ENCODE measurements at places on chromosomes 6 and 20.

GRCh38 chr20:8375898-8376297 lies 243.8 kb downstream of the PLCB1 start:
- DNase-seq: no peak

GRCh38 chr20:19993958-19994669 lies 23.0 kb upstream of the NAA20 start:
- no peak for DNase-seq

DNA sequence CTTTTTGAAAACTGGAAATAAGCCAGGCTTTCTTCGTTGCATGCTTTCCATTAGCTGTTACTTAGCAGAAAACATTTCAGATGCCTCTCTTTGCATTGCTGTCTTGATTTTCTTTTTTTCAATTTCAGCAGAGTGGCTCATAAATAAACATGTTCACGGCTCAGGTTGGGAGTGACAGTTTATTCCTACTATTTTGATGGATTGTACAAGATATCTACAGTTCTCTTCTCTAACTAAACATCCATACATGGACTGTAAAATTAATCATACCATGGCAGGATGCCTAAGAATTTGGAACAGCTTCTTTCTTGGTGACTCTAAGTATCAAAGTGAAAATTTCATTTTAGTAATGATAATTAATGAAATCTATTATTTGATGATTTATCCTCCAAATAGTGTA lies 130.5 kb upstream of the EPHA7 start:
- DNase-seq: no peak

DNA sequence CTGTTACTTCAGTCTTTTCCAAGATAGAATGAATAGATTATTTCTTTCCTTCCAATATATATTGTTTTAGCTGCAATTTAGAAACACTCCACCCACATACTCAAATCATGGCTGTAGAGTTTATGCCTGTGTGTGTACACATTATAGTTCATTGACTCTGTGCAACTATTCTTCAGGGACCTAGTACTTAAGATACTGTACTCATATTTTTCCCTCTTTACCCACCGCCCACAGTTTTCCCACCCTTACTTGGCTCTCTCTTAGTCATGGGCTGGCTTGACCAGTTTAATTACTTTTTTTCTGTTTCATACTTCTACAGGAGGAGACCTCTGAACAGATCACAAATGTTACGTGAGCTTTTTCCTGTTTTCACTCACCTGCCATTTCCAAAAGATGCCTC lies 30.4 kb downstream of the C6orf89 start:
- no peak for DNase-seq

DNA sequence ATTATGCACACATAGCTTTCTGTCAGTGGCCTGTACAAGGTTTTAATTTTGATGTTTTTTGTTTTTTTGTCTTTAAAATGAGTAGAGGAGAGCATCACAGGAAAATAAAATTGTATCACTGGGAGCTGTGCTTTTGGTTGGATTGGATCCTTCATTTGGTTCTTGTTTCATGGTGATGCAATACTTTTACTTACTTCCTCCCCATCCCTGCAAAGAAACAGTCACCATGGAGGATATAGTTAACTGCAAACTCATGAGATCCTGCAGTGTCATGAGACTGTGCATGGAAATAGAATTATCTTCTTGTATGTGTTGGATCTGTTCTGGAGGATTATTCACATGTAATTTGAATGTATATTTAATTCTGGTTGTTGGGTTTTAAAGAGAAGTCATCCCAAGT lies 122.3 kb downstream of the JARID2 start:
- DNase-seq: no peak

- no peak for DNase-seq
Measured at GRCh38 chr6:68226460-68226859, 408.6 kb upstream of the ADGRB3 start.

- no peak for DNase-seq
Measured at GRCh38 chr20:5474646-5475550, 158.1 kb upstream of the PROKR2 start.

DNA sequence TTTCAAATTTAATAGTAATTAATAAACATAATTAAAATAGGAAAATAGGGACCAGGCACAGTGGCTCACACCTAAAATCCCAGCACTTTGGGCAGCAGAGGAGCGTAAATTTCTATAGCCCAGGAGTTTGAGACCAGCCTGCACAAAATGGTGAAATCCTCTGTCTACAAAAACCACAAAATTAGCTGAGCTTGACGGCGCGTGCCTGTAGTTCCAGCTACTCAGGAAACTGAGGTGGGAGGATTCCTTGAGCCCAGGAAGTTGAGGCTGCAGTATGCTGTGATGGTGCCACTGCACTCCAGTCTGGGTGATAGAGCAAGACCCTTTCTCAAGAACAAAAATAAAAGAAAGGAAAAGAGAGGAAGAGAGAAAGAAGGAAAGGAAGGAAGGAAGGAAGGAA lies 1387.0 kb upstream of the ADGRB3 start:
- DNase-seq: no peak

DNA sequence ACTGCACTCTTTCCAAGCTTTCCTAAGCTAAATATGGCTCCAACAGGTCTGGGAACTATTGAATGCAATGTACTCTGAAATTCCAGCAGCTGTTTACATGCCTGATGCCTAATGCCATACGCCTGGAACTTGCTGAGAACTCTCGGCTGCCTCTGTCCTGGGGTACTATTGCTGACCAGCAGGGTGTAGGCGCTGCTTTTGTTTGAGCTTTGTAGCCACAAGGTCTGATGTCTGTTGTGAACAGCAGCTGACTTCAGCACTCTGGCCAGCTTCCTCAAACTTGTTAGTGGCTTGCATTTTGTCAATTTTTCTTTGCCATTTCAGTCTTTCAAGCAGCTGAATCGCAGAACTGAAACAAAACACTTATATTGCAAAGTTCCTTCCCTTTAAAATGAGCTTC lies 26.7 kb downstream of the SAYSD1 start:
- DNase-seq: no peak

DNA sequence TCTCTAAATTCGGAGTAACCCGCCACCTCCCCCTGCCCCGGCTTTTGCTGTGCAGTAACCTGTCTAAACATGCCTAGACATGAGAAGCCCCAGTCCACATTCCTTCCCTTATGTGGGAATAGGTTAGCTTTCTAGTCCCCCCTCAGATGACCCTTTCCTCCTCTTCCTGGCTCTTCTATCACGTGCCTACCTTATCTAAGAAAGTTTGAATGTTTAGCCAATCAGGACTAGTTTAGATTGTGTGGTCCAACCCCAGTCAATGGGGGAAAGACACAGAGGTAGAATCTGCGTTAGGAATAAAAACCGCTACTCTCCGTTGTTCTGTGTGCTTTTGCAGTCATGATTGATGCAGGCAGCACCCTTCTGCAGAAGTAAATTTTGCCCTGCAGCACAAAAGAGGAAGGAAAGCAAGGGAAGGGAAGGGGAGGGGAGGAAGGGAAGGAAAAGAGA lies 69.0 kb upstream of the CD93 start:
- no peak for DNase-seq

DNA sequence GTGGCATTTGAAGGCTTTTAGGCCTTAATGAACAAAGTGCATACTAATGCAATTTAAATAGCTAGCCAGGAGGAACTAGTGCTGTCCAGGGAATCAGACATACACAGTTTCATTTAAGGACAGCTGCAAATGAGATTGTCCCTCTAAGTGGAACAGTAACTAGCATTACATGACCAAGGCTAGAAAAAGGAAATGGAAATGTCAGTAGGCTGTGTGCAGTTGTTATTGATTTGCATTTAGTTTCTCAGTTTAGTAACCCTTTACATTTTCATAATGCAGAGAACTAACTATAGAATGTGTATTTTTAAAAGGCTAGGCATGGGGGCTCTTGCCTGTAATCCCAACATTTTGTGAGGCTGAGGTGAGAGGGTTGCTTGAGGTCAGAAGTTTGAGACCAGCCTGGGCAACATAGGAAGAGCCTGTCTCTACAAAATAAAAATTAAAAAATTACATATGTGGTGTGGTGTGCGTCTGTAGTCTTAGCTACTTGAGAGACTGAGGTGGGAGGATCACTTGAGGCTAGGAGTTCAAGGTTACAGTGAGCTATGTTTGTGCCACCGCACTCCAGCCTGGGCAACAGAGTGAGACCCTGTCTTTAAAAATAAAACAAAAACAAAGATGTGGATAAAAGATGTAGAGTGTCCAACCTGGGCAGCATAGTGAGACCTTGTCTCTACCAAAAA lies 468.0 kb downstream of the UTRN start:
- DNase-seq: no peak

GRCh38 chr6:321536-322258 lies 29.4 kb downstream of the DUSP22 start:
- DNase-seq: no peak

GRCh38 chr20:34449674-34450592 lies 66.3 kb upstream of the DYNLRB1 start:
- DNase-seq: no peak

DNA sequence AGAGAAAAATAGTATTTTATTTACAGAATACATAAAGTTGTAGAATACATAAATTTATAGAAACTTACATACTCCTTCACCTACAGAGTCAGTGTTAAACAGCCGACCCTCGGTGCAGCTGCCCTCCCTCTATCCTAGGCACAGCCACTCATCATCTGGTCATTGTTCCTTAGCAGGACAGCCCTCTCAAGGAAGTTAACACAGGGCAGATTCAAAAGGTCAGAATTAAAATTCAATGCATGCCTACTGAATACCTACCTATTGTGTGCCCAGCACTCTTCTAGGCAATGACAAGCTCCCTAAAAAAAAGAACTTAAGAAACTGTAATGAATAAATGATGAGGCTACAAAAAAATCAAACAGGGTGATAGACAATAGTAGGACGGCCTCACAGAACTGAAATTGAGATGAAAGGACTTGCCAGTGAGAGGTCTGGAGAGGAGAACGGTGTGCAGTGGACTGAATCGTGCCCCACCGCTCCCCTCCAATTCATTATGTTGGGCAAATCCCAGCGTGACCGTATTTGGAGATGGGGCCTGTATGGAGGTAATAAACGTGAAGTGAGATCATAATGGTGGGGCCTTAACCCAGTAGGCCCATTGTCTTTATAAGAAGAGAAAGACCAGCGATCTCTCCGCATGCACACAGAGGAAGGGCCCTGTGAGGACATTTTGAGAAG lies 326.0 kb downstream of the PACRG start:
- no peak for DNase-seq

DNA sequence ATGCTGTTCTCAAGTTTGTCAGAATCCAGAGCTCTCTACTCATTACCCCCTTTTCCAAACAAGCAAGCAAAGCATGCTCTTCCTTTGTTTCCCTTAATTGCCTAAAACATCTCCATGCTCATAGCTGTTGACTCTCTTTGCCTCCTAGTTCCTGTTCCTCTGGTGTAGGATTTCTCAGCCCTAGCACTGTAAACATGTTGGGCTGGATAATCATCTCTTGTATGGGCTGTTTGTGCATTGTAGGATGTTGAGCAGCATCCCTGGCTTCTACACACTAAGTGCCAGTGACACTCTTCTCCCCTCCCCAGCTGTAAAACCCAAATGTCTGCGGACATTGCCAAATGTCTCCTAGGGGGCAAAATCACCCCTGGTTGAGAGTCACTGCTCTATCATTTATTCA lies 14.0 kb downstream of the PPARD start:
- DNase-seq: no peak

GRCh38 chr20:10789386-10789785 lies 115.6 kb upstream of the JAG1 start:
- no peak for DNase-seq

- no peak for DNase-seq
Measured at GRCh38 chr6:107511511-107511993, 21.6 kb downstream of the SOBP start.

DNA sequence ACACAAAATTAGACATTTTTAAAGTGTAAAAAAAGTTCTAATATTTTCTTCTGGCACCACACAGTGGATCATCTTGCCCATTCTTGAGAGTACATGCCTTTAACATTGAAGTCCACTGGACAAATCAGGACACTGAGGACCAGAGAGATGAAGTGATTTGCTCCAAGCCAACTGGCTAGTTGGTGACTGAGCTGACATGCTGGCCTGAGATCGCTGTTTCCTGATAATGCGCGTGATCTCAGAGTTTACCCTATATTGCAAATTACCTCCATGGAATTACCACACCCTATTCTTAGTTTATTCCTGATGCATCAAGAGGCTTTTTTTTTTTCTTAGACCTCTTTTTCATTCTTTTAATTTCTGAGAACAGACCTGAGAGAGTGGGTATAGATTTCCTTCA lies 432.8 kb downstream of the CD83 start:
- no peak for DNase-seq

GRCh38 chr6:151536188-151536479 lies 42.3 kb downstream of the CCDC170 start:
- DNase-seq: no peak

GRCh38 chr6:136178749-136179148 lies 71.4 kb downstream of the MTFR2 start:
- DNase-seq: no peak

GRCh38 chr20:16526433-16527380 lies 46.5 kb downstream of the KIF16B start:
- no peak for DNase-seq

DNA sequence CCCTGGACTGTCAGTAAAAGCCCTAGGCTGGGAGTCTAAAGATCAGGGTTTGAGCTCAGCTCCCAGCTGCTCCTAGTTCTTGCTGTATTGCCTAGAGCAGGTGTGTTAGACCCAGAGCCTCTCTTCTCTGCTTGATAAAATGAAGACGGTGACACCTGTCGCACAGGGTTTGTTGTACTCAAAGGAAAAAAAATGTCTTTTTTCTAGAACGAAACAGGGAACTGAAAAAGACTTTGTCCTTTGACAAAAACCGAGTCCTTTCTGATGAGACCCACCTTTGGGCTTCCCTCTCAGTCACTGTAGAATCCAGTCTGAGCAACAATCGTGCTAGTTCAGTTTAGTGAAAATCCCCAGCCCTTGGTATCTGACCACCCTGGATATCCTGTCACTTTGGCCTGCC lies 102.1 kb upstream of the LAMP5 start:
- no peak for DNase-seq

DNA sequence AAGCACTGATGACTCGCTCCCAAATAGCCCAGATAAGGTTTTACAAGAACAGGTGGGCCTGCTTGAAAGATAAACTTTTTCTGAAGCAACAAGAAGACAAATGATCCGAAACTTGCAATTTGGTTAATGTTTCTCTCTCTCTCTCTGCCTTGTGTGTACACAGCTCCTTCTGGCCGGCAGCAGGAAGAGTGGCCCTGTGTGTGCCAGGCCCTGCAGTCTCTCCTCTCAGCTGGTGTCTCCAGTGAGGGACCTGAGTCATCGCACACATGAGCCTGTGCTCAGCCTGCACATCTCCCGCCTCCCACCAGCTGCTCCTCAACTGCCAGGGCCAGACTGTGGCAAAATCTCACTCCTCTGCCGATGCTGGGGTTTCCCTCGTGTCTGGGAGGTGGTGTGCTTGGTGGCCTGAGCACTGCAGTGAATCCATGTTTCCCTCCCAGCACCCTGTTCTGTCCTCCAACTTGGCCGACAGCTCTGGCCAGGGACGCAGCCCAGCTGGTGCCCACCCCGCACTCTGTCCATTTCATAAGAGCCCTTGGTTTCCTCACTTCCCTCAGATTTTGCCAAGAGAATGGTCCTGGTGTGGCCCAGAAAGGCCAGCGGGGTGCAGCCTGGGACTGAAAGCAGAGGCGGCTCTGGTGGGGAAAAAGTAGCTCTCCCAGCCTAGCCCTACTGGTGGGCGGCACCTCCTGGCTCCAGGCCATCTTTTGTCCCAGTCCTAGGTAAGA lies 49.4 kb downstream of the ERMARD start:
- no peak for DNase-seq

GRCh38 chr6:39754514-39755115 lies 29.4 kb upstream of the KIF6 start:
- no peak for DNase-seq

- DNase-seq: no peak
Measured at GRCh38 chr6:45470131-45470738, 92.5 kb upstream of the SUPT3H start.

- no peak for DNase-seq
Measured at GRCh38 chr6:108762394-108762793, 85.8 kb upstream of the ARMC2 start.

Measured in activated naive CD4-positive, alpha-beta T cell treated with anti-CD3 and anti-CD28 coated beads, Interleukin-2, amount 50 U/mL, for 16 hours (primary cell).